ENCODE measurements at places on chromosomes 1 and 21.

DNA sequence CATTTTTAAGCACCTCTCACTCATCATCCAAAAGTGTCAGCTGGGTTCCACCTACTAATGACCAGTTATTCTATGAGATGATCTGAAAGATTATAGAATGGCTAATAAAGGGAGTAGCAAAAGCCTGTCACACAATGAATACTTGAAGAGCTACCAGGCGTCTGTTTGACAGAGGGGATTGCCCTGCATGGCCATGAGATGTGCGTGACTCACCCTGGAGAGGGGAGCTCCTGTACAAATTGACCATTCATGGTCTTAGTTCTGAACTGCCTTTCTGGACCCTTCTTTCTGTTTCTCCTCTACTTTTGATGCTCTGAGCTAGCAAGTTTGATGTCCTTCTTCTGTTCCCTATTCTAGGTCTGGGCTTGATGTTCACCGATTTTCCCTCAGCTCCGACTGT lies 85.2 kb upstream of the ABCD3 start:
- DNase-seq = no peak
- H3K4me3 ChIP-seq = no peak overlapping the region
- no peaks in the 10 kb centered on the region for H3K27me3 ChIP-seq
- no peak overlapping the region for H3K27ac ChIP-seq
- H3K4me1 ChIP-seq = peaks cover 9% of the 10 kb centered on the region
- no peaks in the 10 kb centered on the region for H3K36me3 ChIP-seq

GRCh38 chr1:16205891-16206546 lies 6.4 kb downstream of the ARHGEF19 start:
- peak overlapping the region; percentile 54 for H3K4me3 ChIP-seq
- H3K27me3 ChIP-seq = peaks cover 13% of the 10 kb centered on the region
- no peak for DNase-seq
- H3K4me1 ChIP-seq = peaks cover 7% of the 10 kb centered on the region
- no peaks in the 10 kb centered on the region for H3K36me3 ChIP-seq

DNA sequence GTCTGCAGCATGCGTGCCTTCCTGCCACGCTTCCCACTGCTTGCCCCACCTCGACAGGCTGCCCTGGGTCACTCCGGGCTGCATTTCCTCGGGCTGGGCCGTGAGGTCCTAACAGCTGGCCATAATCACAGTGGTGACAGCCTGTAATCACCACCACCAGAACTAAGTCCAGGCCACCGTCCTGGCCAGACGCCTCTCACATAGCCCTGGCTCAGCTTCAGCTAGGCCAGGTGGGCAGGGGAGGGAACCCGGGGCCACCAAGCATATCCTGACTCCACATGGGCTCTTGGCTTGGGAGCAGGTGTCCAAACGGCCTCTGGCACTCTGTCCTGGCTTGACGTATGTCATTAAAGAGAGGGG lies 229.5 kb downstream of the TRABD2B start:
- no peaks in the 10 kb centered on the region for H3K36me3 ChIP-seq
- no peak for DNase-seq
- no peaks in the 10 kb centered on the region for H3K27me3 ChIP-seq
- H3K27ac ChIP-seq = no peak overlapping the region
- no peak overlapping the region for H3K4me3 ChIP-seq
- peaks cover 6% of the 10 kb centered on the region for H3K4me1 ChIP-seq

DNA sequence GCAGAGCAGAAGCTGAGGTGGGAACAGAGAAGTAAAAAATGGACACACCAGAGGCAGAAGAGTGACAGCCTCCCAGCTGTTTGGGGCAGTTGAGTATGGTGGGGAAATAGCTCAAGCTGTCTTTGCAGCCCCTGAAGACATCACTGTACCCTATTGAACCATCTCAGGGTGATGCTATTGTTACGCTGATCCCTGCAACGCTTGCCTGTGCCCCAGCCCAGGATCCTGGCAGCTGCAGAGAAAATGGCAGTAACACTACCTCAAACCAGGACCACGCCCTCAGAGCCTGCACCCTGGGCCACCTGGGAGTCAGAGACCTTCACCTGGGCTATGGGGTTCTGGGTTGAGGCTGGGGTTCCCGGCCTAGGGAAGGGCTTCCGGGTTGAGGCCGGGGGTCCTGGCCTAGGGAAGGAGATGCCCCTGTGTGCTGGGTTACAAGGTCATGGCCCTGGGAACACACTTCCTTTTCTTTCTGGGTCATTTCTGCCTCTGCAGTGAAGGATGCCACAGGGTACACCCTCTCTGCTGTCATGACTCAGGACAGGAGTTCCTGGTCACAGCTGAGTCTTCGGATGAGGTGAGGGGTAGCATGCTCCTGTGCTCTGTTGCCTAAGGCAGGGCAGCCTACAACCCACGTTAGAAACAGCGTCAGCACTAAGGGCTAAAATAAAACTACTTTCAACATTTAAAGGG lies 11.6 kb downstream of the BSND start:
- H3K4me3 ChIP-seq = no peak overlapping the region
- no peaks in the 10 kb centered on the region for H3K27me3 ChIP-seq
- H3K36me3 ChIP-seq = no peaks in the 10 kb centered on the region
- H3K27ac ChIP-seq = no peak overlapping the region
- H3K4me1 ChIP-seq = no peaks in the 10 kb centered on the region

Measured in neural progenitor cell (in vitro differentiated cells).